HepG2 (cell line): ENCODE measurements at places on chromosomes 1 and 21. TPM values are rescaled to one million over a fixed set of nuclear protein-coding genes. Genes with fewer than 3 reads are reported as not detected.

The TNFRSF18 gene
- polyA plus RNA-seq = not detected in 2 replicates

The CEP104 gene
- 19.0 and 30.1 TPM in 2 replicates for polyA plus RNA-seq

The C1QB gene
- not detected in 2 replicates for polyA plus RNA-seq

The LCE1C gene
- not detected in 2 replicates for polyA plus RNA-seq

DNA sequence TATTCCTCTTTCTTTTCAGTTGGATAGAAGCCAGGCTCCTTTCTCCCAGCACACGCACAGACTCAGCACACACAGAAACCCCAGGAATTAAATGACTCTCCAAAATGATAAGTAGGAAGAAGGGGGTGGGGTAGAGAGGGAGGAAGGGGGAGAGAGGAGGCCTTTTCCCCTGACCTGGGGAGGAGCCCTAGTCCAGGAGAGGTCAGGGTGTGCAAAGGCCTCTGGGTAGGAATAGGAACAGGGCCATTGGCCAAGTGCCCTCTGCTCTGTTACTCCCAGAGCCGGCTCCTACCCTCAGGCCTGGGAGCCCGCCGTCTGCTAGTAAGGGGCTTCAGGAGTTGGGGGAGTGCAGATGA lies 35.6 kb upstream of the PUM1 start:
- DNase-seq = peak; percentile 33

DNA sequence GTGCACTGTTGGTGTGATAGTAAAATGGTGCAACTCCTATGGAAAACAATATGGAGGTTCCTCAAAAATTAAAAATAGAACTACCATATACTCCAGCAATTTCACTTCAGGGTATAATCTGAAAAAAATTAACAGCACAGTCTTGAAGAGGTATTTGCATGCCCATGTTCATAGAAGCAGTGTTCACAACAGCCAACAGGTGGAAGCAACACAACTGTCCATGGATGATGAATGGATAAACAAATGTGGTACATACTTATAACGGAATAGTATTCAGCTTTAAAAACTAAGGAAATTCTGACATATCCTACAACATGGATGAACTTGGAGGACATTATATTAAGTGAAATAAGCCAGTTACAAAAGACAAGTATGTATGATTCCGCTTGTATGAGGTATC lies 8.2 kb downstream of the TTLL7 start:
- DNase-seq = no peak

GRCh38 chr1:219467524-219467923 lies 145.4 kb downstream of the ZC3H11B start:
- DNase-seq = no peak

DNA sequence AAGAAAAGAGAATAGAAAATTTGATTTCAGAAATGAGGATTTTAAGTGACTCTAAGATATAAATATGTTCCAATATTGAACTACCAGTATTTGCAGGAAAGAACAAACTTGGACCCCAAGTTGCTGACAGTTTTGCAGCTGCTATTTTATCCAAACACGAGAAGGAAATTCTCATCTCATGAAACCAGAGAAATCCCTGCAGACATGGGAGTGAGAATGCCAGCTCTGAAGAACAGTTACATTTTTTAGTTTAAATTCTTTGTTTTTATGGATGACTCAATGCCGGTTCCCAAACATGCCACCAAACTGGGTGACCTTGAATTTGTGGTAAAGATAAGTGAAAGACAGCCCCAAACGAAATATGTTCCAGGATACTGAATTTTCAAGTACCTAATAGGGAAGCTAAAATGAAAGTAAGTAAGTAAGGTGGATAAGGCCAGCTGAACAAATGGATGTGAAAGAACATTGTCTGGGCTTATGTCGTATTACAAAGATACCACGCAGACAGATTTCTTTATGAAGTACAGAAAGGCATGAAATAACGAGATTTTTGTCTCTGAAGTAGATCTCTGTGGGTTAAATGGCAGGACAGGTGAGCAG lies 19.9 kb downstream of the TLR5 start:
- no peak for DNase-seq

GRCh38 chr1:180769889-180770288 lies 138.1 kb downstream of the XPR1 start:
- no peak for DNase-seq

DNA sequence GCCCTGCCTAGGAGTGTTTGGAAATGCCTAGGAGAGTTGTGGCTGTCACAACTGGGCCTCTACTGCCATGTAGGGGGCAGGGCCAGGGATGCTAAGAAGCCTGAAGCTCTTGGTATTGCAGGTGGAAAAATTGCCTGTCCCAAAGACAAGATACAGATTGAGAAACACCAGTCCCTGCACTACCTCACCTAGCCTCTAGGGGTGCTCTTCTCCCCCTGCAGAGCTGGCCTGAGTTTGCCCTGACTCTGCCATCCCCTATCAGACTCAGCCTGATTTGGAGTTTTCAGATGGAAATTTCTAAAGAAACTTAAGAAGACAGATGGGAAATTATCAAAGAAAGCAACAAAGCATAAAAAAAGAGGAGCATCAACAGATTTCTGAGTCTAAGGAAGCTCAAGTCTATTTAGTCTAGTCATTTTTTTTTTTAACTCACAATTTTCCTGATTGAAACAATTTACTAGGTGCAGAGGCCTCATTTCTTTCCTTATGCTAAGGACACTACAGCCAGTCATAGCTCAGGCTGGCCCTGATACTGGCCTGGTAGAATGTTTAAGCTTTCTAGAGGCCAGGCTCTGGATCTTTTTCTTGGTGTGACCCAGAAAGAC lies 61.4 kb upstream of the LRRN2 start:
- DNase-seq = peak; percentile 40

GRCh38 chr21:42860345-42860744 lies 19.0 kb downstream of the WDR4 start:
- DNase-seq = no peak

- DNase-seq = peak; percentile 18
Observed at GRCh38 chr1:40650075-40650474, 15.4 kb downstream of the RIMS3 start.

DNA sequence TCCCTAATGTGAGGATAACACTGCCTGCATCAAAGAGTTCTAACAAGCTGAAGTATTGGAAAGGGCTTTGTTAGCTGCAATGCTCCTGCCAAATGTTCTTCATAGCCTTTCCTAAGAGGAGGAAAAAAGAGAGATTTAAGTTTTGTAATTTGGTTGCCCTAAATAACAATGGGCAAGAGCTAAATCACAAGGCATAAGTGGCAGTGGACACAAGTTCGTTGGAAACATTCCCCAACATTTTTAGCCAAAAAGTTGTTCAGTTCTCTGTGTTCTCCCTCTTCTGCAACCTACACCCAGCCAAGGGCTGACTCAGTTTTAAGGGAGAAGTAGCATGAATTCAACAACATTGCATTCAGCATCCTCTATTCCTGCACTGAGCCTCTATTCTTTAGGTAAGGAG lies 2.6 kb upstream of the UQCRHL start:
- no peak for DNase-seq
